ENCODE measurements at places on chromosomes 11 and 22. TPM values are rescaled to one million over a fixed set of nuclear protein-coding genes. Genes with fewer than 3 reads are reported as not detected.

DNA sequence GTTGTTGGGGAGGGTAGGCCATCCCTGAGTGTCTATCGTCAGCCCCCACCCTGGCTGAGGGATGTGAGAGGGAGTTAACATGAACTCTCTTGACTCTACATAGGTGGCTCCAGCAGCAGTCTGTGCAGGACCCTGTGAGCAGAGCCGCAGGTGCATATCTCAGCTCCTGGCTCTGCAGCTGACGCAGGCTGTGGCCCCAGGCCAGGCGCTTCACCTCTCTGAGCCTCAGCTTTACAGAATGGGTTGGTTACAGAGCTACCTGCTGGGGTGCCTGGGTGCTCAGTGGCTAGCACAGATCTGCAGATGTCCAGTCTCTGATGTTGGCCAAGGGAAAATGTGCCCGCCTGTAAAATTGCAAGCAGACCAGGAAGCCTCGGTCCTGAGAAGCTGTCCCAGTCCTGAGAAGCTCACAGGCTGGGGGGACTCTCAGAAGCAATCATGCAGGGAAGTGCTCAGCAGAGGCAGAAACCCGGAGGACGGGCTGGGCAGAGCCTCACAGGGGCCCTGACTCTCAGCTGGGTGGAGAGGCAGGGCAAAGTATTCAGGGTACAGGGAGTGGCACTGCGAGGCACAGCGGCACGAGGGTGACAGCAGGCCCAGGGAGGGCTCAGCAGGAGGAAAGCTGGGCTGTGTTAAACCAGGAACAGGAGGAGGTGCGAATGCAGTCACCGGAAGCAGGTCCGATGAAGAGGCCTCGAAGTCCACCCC is 15.9 kb upstream of the LRP5 start:
- DNase-seq: no peak

DNA sequence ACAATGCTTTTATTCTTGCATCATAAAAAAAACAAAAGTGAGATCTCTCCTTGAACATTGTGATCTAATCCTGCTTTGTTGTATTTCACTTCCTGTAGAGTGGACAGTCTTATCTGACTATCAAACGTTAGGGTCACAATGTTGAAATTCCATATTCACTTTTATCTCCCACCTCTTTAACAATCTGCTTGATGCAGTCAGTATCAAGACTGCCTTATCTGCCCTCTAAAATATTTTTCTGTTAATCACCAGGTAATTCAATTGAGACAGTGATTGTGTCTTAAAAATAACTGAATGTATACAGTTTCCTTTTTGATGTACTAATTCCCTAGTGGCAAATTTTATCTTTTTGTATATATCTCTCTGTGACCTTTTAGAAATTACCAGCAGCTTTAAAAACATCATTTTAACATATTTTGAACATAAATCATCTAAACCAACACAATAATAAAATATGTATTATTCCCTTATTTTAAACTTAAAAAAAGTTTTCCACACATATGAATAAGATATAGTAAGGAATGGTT is 143.1 kb upstream of the MPPED2 start:
- no peak for DNase-seq

DNA sequence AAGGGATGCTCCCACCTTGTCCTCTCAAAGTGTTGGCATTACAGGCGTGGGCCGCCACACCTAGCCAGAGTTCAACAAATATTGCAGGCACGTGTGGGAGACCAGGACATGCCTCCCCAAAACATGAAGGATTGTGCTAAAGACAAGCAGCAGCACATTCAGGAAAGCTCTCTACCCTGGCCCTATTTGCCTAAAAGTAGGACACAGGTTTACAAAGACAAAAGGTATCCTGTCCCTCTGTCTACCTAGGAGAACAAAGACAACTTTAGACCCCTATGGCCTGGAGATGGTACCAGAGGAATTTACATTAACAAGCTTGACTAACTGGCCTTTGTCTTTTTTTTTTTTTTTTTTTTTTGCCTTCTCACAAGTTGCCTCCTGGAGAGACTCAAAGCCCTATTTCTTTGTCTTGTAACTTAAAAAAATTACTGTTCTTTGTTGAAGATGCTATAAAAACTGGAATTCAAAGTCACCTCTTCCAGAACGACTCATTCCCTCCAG is 859 bp upstream of the ACCS start:
- no peak for DNase-seq

DNA sequence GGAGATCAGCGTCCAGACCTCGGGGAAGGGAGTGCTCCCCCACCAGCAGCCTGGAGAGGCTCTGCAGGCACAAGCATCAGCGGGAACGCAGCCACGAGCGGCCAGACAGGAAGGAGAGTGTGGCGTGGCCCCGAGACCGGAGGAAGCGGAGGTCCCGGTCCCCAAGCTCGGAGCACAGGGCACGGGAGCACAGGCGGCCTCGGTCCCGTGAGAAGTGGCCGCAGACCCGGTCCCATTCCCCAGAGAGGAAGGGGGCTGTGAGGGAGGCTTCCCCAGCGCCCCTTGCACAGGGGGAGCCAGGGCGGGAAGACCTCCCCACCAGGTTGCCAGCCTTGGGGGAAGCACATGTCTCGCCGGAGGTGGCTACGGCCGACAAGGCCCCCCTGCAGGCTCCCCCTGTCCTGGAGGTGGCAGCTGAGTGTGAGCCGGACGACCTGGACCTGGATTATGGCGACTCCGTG is 6.9 kb downstream of the IRF7 start:
- DNase-seq: peak; percentile 53

- no peak for DNase-seq
Measured at GRCh38 chr22:46579751-46580449, 40.3 kb upstream of the GRAMD4 start.

DNA sequence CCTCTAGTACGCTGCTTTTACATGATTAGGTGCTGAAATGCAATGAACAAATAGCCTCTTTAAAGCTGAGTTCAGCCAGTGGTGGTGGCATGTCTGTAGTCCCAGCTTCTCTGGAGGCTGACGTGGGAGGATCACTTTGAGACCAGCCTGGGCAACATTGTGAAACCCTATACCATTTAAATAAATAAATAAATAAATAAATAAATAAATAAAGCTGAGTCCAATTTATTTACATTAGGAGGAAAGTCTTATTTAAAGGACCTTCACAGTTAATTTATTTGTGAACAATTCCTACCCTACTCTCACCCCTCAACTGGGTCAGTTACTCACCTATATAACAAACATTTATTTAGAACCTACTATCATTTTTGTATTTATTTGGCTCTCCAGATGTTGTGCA is 4.8 kb upstream of the CHRDL2 start:
- no peak for DNase-seq

DNA sequence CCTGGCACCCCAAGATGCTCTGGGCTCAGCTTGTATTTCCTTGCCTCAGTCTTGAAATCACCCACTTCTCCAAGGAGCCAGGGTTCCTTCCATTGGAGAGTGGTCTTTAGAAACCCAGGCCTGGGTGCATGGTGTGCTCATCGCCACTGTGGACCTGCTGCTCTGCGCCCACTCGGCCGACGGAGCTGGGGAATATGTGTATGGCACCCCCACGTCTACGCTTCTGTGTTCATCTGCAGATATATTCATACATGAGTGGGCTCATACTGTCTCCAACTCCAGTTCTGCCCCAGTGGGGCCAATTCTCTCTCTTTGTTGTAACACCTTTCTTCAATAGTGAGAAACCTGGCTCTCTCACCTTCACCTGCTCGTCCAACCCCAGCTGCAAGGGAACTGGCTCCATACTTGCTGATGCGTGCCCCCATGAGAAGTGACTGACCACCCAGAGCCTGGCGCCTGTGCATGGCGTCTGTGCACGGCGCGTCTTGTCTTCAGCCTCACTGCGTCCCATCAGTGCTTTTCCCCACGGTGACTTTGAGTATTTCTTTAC is 39.8 kb downstream of the KCNQ1 start:
- DNase-seq: no peak

DNA sequence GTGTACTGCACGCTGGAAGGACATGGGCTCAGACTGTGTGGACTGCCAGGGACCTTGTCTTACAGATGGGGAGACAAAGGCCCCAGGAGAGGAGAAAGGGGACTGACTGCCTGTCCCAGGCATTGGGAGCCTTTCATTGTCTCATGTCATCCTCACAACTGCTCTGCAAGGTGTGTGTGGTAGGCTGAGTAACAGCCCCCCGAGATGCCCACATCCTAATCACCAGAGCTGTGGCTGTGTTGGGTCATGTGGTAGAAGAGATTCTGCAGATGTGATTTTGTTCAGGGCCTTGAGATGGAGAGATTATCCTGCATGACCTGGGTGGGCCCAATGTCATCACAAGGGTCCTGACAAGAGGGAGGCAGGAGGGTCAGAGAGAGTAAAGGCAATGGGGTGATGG is 39.1 kb downstream of the ARRB1 start:
- DNase-seq: no peak

DNA sequence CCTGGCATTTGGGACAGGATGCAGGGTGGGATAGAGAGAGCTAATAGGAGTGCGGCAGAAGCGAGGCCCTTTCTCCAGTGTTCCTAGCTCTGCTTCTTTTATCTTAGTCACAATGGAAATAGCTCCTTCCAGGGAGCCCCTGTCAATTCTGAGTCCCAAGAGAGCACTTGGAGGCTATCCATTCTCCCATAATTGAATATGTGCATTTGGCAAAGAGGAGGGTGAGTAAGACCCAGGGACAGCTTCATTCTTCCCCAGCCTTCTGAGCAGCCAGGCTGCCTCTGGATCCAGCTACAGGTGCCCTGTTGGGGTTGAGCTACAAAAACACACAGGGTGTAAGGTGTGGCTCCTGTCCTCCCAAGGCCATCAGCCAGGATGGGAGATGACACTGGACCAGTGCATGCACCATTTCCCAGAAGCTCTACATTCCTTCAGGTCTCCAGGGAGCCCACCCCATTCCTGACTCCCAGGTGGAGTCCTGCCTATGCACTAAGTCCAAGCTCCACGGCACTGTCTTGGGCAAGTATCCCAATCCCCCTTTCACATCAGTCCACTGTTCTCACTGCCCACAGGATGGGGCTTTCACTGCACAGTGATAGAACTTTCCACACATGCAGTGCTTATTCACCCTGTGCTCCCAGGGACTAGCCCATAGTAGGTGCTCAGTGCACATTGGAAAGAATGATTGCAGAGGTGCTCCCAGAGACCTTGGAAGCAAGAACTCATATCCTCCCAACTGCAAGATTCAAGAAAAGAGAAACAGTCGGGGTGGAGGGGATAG is 6.2 kb downstream of the MS4A10 start:
- DNase-seq: no peak

DNA sequence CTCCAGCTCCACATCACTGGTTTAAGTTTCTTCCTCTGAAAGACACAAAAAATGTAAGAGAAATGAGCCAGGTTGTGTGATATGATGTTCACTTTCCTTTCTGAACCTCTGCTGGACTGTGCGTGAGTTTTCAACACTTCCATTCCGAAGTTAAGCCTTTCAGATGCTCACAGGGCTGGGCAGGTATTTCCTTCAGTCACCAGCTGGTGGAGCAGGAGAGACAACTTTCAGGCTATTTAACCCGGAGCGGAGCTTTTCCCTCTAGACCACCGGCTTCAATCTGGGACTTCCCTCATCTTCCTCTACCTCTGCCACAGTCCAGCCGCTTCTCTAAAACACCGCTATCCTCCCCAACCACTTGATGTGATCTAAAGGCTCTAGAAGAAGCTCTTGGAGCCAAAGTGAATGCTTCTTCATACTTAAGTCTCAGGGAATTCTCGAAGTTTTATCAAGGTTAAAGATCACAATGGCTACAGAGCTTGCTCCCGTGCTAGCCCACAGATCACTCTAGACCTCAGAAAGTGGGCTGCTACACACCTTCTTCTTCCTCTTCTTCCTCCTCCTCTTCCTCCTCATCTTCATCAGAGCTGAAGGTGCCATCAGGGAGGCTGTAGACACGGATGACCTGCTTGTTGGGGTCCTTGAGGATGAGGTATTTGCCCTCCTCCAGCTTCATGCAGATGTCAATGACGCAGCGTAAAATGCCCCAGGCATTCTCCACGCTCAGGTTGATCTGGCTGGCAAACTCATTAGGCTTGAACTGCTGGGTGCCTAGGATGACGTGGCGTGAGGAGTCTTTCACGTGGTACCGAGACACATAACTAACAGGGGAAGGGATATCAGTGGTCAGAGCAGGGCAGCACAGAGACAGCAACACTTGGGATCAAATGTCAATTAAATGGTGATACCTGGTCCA is 4.4 kb upstream of the FOXRED2 start:
- no peak for DNase-seq

GRCh38 chr22:49845241-49845640 is 8.4 kb upstream of the ZBED4 start:
- DNase-seq: no peak

The DMC1 gene
- not detected for total RNA-seq

The F2 gene
- total RNA-seq: 1,270 TPM

The CSF2RB gene
- 2.6 TPM for total RNA-seq

The COPB1 gene
- 72.1 TPM for total RNA-seq

The SCUBE1 gene
- 1.2 TPM for total RNA-seq

The OR51B4 gene
- not detected for total RNA-seq

The H19 gene
- total RNA-seq: 257 TPM
